AG04450 (cell line): ENCODE measurements at places on chromosomes 2 and 18.

DNA sequence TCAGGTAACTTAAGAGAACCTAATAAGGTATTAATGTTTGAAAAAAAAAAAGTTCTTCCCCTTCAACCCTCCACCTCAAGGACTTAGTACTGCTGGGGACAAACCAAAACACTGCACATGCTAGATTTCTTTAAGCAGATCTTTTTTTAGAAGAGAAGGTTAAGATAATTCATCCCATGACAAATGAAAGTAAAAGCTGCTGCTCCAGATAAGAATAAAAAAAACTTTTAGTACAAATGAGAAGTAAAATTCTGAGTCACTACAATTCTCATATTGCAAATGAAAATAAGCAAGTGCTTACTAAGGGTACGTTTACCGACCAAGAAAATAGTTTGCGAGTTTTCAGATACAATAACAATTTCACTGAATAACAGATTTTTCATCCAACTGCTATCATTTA, 8.9 kb downstream of the STAM2 start:
- DNase-seq, result no peak

DNA sequence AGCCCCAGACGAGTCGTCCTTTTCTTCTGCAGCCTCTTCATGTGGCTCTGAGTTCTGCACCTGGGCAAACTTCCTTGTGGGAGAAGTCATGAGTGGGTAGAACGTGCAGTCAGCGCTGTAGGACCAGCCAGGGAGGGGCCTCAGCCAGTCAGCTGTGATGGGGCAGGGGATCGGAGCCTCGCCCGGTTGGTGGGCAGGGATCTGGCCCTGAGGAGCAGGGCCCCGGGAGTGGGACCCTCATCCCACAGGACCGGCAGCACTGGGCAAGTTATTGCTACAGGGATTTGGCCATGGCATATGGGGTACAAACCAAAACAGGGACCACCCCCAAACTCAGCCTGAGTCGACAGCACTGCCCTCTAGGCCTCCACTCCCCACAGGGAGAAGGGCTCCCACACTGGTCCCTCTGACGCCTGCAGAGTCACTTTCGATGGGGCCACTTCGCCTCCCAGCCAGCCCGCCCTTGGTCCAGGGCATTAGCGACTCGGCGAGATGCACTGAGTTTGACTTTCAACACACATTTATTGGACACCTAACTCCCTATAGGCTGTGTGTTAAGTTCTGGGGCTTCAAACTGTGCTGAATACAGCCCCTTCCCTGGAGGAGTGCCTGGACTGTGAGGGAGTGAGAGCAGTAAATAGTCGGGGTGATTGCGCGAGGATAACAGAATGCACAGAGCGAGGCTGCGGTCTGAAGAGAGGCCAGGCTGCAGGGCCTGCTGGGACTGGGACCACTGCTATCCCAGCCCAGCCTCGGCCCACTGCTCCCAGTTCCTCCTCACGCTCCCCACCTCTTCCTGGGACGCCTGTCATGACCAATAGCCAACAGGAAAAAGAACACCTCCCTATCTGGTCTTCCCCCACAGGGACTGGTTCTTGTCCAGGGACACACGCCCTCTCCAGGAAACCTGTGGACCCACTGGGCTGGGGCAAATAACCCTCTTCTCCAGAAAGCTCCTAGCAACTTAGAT, 55.9 kb downstream of the SDC1 start:
- no peak for DNase-seq

GRCh38 chr2:46461709-46462171, 17.6 kb upstream of the TMEM247 start:
- DNase-seq, result no peak

DNA sequence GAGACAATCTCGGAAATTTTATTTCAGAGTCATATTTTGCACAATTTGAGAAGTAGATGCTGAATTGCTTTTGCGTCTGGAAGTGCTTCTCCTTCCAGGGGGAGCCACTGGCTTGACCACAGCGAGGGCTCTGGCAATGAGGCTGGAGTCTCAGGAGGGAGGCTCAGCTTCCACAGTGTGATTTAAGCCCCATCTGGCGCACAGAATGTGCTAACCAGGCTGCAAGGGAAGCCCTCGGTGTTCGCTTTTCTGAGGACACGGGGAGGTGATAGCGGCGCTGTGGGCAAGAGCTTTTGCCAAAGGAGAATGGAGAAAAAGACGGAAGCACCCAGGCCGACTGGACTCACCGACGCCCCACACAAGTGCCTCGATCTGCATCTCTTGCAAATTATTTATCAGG, 52.4 kb downstream of the ADI1 start:
- no peak for DNase-seq

GRCh38 chr2:28276807-28277206, 115.9 kb upstream of the FOSL2 start:
- no peak for DNase-seq

GRCh38 chr2:70443726-70444125, 109.9 kb downstream of the TGFA start:
- no peak for DNase-seq

DNA sequence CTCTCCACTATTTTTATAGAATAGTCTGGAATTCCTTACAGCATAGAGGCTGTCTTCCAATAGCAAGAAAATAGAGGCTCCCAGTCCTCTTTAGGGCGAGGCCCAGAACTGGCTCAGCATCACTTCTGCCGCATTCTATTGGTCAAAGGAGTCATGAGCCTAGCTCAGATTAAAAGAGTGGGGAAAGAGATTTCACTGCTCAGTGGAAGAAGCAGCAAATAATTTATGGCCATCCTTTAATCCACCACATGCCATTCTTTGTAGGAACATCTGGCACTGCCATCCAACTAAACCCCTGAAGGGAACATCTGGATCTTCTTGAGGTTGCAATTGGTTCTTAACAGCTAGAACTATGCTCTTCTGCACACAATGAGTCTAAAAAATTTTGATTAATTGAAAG, 43.4 kb upstream of the NEUROD1 start:
- no peak for DNase-seq

DNA sequence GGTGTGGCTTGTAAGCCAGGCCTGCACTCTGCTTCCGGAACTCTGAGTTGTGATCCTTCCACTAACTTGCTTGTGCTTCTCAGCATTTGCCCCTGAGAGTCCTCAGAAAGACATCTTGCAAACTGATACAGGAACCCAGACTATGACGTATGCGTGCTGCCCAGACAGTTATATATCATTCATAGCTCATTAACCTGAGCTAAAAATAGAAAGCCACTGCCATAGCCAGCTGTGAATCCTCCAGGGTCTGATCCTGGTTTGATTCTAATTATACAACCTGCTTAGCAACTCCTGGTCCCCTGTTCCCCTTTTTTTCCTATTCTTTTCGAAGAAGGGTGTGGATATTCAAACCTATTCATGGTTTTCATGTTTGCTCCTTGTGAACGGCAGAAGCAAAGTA, 63.7 kb downstream of the MARCHF4 start:
- DNase-seq, result no peak

GRCh38 chr18:8287196-8287885, 321.9 kb upstream of the RAB12 start:
- DNase-seq, result no peak

GRCh38 chr2:180985771-180986395, 5.5 kb downstream of the UBE2E3 start:
- no peak for DNase-seq

DNA sequence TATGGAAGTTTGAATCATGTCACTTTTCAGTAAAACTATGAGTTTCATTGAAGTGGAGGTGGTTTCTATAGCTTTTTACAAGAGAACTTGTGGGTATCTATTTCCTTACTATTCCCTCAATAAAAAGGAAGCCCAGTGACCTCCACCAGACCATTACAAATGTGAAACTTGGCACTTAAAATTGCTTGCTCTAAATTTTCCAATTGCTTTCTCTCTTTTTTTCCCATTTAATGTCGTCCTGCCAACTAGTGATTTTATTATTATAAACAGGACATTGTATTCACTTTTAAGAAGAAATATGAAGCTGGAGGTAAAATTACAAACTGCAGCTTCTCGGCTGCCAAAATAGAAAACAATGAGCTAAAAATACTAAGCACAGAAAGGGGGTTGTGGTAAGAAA, 208.2 kb upstream of the ALPP start:
- DNase-seq, result no peak

DNA sequence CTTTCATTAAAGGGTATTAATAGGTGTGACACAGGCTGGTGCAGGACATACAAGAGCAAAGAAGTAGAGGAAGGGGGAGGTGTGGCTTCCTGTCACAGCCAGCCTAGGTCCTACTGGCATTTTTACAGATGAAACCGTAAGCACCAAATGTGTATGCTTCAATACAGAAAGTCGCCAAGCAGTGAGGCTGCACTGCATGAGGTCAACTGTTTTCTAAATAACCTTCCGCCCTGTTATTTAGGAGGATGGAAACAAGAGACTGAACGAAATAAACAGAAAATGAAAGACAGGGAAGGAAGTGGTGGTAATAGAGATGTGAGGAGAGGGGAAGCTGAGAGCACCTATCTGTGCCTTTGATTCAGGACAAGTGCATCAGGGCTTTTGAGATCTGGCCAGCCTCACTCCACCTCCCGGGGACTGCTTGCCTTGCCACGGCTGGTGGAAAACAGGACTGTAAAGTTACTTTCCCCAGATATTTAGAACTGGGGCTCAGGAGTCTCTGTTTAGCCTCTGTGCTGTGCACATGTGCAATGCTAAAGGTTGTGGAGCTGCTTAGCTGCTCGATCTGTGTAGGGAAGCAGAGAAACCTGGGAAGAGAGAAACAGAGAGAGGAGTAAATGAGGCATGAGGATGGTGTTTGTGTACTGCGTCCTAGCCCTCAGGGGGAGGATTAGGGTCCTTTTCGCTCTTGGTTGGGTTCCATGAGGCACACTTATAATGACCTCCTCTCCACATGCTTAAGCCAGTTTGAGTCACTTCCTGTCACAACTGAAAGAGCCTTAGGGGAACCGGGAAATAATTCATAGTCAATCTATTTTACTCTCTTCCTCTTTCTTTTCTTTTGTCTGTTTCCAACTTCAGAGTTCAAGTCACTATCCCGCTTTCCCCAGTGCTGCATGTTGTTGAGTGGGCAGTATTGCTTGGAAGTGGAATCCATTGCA, 62.3 kb upstream of the BOD1L2 start:
- DNase-seq, result no peak

DNA sequence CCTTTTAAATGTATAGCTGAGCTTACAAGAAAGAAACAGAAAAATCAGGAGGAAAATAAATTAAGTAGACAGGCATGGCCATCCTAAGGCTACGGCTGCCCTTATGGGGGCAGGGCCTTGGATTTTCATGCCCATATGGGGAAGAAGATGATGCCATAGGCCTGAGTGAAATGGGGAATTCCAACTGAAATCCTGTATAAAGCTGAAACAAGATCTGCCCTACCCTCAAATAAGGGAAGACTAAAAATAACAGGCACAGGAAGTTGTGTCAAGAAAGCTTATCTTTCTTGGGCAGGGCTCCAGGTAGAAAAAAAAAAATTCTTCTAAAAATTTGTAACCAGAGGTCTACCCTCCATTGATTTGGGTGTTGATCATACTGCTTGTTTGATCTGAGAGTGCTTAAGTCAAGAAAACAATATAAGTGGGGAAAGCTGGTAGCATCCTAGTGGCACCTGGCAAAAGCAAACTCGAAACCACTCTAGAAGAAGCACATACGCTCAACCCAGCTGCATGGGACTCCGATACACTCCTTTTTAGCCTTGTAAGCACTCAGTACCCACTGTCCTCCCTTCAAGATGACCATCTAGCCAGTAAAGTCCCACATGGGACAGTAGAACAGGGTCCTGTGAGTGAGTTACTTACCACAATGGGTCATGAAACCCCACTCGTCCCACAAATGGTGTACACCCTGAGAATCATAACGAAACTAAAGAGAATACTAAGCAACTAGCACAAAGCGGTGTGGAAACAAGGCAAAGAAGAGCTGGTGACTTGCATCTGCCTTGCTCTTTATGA, 22.3 kb downstream of the DNAH7 start:
- peak; percentile 20 for DNase-seq

DNA sequence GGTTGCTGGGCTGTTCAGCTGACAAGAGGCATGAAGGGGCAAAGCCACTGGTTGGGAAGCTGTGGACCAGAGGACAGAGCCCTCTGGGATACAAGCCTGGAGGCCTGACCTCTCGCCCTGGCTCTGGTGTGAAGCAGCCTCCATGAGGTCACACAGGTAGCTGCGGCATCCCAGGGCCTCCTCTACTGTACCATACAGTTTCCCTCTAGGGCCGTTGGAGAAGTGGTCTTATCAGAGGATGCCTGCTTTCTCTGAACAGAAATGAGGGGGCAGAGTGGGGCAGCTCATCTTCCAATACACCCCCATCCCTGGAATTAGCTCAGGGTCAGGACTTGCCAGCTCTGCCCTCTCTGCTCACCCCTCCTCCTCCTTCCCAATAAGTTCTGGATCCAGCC, 135.1 kb upstream of the SMAD2 start:
- DNase-seq, result no peak
